ENCODE measurements at places on chromosomes 12 and 14.

DNA sequence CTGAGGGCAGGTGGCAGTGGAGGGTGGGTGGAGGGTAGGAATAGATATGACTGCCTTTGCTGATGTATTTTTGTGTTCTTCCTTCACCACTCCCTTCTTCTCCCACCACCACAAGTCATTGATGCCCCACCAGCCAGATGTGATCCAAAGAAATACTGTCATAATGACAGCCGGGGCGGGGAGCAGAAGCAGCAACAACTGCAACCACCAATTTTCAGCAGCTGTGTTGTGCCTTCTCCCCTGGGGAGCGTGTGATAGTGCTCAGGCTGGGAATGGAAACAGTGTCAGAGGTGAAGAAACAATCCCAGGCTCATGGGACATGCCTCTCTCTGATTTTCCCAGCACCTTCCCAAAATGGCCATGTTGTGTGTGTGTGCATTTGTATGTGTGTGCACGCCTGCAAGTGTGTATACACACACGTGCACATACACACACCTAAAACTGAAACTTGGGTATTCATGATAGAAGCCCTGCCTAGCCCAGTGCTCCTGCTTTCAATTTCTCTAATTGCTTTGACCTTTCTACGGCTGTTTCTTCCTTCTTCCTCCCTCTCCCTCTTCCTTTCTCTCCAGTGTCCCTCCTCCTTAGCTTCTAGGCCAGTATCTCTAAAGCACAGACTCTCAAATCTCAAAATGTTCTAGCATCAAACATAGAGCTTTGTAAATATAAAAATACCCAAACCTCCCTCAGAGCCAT lies 299.2 kb upstream of the FKBP4 start:
- no peak for DNase-seq

GRCh38 chr12:89882792-89883191 lies 174.2 kb upstream of the ATP2B1 start:
- DNase-seq: no peak

- peak; percentile 57 for DNase-seq
Observed at GRCh38 chr14:36773136-36773540, 111.5 kb downstream of the PAX9 start.

DNA sequence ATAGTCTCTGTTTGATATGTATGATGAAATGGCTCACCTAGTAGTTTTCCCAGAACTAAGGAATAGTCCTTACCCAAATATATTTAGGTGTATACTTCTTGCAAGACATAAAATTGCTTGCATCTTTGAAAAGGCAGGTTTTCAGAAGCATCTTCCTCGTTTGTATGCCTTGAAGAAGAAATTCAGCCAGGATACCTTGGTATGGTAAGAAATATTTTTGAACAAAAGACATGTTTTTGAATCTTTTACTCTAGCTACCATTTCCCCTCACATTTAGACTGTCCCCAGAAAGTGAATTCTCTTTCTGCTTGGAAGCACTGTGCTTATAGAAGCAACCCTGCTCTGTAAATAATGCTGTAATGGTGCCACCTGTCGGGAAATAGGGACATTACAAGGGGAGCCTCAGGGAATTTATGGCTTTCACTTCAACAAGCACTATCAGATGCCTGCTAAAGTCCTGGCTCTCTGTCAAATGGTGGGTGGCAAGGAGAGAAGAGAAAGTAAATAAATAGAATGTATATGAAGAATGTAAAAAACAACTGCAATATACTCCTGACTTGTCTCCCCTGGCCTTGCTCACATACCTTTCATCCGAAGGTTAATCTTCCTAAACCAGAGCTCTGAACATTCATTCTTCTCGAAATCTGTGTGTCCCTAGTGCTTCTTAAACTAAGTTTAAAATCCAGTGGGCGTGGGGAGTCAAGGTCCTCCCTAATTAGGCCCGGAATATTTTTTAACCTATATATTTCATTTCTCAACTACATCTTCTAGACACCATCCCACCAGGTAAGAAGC lies 6.1 kb downstream of the CCDC184 start:
- DNase-seq: peak; percentile 88

GRCh38 chr14:73290279-73290678 lies 53.0 kb downstream of the PAPLN start:
- DNase-seq: no peak

DNA sequence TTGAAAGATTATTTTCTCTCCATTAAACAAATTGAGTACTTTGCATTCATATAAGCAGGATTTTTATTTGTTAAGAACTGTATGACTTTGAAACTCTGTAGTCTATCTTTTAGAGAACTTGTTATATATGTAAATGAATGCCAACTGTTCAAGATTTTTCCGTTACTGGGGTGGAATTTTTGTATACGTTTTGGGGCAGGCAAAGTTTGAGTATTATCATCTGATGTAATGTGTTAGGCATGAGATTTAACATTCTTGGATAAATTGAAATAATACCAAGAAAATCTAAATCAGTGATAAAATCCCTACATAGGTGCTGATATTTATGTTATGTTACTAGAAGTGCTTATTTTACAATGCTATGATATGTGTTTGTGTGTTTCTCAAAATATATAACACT lies 8.4 kb downstream of the CNOT2 start:
- no peak for DNase-seq

DNA sequence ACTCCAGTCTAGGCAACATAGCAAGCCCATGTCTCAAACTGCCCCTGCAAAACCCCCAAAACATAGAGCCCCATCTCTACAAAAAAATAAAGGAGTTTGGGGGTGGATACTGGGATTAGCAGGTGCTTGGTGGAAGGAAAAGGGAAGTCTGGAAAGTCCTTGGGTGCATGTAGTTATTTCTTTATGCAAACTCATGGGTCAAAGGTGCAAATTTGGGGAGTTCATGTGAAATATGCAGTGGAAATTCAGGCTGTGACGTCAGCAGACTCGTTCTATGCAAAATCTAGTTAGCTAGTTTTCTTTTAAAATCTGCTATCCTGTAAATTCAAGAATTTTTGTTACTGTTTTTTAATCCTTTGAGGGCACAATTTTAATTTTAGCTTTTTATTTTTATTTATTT lies 51.3 kb downstream of the GNS start:
- no peak for DNase-seq

DNA sequence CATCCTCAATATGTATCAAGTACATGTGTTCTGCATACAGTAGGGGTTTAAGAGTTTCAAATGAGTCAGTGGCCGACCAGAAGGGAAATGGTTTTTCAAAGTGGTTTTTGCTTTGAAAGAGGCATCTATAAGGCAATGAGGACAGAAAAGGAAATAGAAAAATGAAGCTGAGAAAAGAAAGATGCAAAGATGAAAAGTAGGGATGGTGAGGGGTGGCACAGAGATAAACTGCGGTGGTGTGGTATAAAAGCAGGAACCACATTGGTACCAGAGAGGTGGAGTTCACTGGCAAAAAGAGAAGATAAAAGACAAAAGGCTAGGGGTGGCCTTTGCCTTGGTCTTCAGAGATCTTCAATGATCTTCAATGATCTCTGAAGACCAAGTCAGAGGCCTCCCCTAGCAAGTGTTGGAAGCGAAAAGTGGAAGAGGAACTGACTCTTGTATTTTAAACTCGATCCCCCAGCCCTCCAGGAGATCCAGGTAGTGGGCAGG lies 144.0 kb upstream of the KRR1 start:
- no peak for DNase-seq

DNA sequence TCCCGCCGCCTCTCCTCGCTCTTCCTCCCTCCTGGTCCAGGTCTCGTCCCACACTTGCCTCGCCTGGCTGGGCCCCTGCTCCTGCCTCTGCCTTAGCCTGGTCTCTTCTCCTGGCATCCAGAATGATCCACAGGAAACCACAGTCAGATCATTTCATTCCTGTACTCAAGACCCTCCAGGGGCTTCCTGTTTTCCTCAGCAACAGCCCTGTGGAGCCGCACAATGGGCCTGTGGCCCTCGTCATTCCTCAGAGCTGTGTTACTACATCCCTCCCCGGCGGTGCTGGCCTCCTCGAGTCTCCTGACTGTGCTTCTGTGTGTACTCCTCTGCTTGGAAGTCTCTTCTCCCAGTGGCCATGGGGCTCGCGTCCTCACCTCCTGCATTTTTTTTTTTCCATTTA lies 20.1 kb downstream of the ATP6V0A2 start:
- no peak for DNase-seq

DNA sequence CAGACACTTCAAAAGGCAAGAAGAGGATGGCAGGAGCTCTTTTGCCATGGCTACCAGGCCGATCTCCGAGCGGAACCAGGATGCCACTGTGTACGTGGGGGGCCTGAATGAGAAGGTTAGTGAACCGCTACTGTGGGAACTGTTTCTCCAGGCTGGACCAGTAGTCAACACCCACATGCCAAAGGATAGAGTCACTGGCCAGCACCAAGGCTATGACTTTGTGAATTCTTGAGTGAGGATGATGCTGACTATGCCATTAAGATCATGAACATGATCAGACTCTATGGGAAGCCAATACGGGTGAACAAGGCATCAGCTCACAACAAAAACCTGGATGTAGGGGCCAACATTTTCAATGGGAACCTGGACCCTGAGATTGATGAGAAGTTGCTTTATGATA lies 9.8 kb downstream of the GARIN2 start:
- DNase-seq: no peak

DNA sequence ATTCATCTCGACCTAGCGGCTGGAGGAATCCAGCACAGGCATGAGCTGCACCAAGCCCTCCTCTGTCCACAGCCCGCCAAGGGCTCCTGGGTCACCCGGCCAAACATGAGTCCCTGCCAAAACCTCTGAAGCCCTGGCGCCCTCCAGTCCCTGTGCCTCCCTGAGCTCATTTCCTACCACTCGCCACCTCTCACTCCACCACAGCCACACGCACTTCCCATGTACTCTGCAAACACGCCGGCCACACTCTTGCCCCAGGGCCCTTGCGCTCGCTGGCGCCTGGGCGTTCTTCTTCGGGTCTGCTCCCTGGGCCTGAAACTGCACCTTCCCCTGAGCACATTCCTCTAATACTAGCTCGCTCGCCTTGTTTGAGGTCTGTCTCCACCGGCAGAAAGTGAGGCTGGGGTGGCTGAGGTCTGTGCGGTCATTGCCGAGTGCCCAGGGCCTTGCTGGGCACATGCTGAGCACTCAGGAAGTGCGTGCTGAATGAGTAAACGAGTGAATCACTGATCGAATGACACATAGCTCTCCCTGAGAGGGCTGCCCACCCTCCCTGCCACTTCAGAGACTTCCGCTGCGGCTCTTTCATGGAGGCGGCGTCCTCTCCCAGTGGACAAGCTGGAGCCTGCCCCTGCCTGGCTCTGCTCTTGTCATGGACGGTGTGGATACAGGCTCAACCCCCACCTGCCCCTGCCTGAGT lies 33.7 kb upstream of the DLK1 start:
- peak; percentile 78 for DNase-seq

DNA sequence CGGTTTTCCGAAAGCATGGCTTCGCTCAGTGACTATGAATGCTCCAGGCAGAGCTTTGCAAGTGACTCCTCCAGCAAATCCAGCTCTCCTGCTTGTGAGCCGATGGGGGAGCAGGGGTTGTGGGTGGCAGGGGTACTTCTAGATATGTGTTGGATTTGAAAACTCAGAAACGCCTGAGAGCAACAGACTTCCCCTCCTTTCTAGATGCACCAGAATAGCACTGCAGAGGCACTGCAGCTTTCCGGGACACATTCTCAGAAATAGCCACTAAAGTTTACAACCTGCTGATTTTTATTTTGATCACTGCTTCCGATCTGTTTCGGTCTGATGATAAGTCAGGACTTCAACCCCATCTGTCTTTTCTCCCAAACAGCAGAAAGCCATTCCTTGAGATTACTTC lies 8.6 kb downstream of the TCP11L2 start:
- no peak for DNase-seq

GRCh38 chr12:90899456-90900182 lies 55.4 kb downstream of the CCER1 start:
- DNase-seq: peak; percentile 25

Measured in choroid plexus epithelial cell (primary cell).